ENCODE measurements at places on chromosomes 11 and 22. TPM values are rescaled to one million over a fixed set of nuclear protein-coding genes. Genes with fewer than 3 reads are reported as not detected.
A peak's percentile ranks its signal among the peaks of the same experiment; 100 is the strongest.

The CST6 gene
- 0.46 TPM for total RNA-seq

The MLC1 gene
- not detected for total RNA-seq

The CYB5R3 gene
- 232 TPM for total RNA-seq

The OR51E2 gene
- total RNA-seq, result not detected

The PGA3 gene
- not detected for total RNA-seq

DNA sequence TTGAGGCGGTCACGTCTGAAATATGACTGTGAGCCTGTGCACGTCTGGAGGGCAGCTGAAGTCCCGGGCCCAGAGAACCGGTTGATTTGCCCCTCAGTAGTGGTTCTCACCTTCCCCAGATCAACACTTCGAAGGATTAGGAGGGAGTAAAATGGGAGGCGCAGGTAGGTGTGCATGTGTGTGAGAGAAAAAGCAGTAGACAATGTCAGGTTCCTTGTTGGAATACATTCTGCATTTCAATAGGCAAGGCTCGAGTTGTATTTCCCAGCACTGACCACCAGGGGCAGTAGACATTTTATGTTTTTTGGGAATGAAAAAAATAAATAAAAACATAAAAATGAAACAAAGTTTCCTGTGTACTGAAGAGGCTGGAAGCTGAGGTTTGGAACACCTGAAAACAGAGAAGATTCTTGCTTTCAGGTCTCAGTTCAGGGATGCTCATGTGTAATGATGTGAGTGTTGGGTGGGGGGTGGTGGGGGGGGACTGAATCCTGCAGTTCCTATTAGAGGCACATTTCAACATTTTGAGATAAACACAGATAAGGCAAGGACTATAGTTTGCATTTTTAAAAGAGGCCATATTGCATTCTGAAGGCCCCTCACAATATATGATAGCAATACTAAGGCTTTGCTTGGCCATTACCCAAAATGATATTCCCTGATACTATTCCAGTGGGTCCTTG, 333.9 kb downstream of the CADM1 start:
- peak; percentile 18 for DNase-seq

DNA sequence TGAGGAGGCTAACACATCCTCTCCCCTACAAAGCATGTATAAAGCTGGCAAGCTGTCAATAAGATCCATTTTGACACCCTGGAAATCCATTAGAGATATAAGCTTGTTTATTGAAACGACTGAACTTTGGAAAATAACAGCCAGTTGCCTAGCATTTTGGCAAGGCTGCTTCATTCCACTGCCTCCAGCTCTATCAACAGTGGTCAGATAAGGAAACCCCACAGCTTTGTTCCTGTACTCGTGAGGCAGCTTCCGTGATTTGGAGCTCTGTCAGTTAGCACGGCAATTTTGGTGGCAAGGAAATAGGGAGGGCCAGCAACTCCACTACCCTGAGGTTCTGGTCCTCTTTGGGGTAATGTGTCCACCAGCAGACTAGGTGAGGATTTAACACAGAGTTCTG, 2.0 kb upstream of the OR51S1 start:
- DNase-seq, result no peak

DNA sequence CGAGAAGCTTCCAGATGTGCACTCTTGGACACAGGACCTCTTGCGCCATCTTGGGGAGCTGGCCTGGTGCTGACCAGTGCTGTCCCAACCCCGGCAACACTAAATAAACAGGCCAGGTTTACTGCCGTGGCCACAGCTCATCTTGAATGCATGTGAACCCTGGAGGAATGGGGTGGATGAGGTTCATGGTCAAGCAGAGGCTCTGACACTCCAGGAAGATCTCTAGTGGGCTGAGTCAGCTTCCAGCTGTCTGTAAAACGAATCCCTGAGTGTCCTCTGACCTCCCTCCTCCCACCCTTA, 51.8 kb downstream of the ALX4 start:
- DNase-seq, result no peak

DNA sequence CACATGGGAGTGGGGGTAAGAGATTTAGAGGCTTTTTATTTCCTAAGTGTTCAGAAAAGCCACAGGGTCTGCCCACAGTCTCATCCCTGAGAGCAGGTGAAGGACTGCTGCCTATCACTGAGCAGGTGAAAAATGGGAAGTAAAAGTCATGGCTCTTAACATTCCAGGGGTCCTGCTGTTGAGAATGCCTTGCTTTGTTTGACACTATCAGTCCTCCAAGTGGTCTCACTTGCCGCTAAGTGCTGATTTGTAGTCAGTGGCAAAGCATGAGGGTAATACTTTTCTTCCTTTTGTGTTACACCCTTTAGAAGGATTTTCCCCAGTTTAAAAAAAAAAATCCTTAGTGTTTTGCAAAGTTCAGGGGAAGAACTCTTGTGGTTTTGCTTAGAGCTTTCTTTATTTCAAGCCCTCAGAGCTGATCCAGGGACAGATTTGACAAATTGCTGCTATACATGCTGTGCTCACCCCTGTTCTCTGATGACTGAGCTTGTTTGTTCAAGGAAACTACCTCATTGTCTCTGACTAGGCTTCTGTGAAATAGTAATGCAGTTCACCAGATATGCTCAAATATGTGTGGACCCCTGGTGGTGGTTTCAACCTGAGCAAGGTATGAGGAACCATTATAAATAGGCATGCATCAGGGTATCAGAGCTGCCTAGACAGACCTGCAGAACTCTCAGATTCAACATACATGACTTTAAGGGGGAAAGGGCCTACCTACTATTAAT, 141.0 kb downstream of the ARHGAP42 start:
- peak; percentile 70 for DNase-seq

GRCh38 chr11:57306161-57306876, 18.4 kb downstream of the TNKS1BP1 start:
- DNase-seq, result peak; percentile 37

DNA sequence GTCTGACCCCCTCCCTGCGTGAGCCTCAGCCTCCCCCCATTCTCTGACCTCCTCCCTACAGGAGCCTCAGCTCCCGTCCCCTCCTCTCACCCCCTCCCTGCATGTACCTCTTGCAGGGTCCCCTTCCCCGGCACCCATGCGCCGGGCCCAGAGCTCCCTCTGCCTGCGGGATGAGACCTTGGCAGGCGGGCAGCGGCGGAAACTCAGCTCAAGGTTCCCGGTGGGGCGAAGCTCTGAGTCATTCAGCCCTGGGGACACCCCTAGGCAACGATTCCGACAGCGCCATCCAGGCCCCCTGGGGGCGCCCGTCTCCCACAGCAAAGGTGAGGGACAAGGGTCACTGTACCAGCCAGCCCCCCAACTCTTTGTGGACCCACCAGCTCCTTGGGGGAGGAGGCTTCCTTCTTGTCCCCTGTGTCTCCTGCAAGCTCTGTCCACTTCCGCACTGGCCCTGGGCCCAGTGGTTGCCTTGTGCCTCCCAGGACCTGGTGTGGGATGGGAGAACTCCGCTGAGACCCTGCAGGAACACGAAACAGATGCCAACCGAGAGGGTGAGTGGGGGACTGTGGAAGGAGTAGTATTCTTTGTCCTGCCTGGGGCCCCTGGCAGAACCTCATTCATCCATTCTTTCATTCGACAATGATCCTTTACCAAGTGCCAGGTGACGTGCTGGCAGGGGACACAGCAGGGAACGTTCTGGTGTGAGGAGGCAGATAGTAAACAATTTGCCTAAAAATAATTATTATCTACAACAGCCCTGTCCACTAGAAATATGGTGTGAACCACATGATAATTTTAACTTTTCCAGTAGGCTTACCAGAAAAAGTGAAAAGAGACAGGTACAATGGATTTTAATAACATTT, 3.7 kb upstream of the RPS6KA4 start:
- DNase-seq, result peak; percentile 87

All from endothelial cell of umbilical vein (primary cell).